Kidney glomerular epithelial cell (primary cell): ENCODE measurements at places on chromosomes 2 and 18.

GRCh38 chr2:1286929-1287328 is 126.3 kb upstream of the TPO start:
- peak; percentile 12 for DNase-seq

GRCh38 chr2:232417489-232417888 is 10.8 kb downstream of the ALPG start:
- DNase-seq, result no peak

DNA sequence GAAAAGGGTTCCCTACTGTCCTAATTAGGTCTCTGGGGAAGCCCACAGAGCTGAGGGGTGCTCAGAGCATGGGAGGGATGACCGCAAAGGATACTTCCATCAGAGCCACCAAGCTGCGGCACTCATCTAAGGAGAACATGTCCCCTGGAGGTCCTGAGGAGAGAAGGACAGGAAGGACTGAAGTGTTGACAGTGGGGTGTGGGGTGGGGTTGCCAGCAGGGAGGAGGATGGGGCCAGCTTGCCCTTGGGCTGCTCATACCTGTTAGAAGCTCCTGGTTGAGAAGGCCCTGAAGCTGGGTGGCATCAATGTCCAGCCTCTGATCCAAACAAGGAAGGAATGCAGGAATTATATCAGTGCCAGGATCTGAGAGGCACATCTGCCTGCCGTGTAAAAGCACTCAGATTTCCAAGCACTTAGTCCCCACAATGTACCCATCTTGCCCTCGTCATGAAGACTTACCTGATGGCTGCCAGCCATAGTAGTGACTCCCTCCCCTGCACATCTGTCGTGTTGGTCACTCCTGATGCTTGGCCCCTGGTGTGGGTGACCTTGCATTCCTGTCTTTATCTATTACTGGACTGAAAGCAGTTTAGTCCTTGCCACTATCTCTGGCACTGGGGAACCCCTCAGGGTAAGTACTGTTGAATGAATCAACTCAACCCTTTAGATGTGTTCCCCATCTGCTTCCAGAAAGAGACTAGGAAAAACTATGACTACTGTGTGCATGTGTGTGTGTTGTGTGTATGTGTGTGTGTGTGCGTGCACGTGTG is 68.9 kb downstream of the CAPN13 start:
- no peak for DNase-seq

DNA sequence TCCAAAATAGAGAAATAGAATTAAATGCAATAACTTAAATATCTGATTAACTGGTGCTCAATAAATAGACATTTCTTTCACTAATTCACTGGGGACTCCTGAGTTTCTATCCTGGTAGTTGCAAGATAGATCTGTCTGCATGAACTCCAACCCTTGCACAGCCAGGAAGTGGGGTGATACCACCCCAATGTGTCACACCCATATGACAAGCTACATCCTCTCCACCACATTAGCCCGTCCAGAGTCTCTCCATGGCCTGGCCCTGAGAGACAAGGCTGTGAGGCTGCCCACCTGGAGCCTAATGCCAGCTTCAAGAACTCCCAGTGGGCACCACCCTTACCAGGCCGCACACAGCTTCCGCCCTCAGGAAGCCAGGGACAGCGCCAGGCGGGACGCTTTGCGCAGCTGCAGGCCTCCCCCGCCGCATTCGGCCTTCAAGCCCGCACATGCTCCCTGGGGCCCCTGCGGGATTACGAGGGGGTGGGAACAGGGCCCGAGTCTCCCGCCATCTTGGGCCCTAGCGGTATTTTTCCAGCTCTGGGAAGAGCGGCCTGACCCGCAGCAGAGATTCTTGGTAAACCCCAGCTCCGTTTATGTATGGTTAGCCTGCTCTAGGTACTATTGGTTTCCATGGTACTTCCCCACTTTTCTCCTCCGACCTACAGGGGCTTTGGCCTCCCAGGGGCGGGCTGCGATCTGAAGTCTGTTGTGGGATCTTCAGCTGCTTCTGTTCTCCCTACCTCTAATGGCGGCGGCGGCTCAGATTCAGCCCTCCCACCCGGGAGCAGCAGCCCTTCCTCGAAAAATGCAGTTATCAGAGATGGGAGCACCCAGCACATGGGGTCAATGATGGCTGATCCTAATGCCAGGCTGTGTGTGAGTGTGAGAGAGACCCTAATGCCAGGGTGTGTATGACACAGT is at the start of gene TDRD15:
Gene TDRD15, plus strand, starts transcription at position 496 of the 921 bp plus-strand sequence. CDS start 13,500 bp downstream, outside the sequence.
- DNase-seq, result no peak

- DNase-seq, result no peak
These were observed 27.6 kb downstream of the FEZ2 start for GRCh38 chr2:36570416-36570815.

- DNase-seq, result no peak
These were observed 30.2 kb upstream of the FAHD2A start for GRCh38 chr2:95372216-95372829.

GRCh38 chr2:30412047-30412683 is 34.9 kb upstream of the LCLAT1 start:
- no peak for DNase-seq

- peak; percentile 29 for DNase-seq
These were observed at the start of gene OTX1 for GRCh38 chr2:63050334-63051041. Gene OTX1 (plus strand): TSS chr2:63050830. CDS start chr2:63052991, 2,161 bp downstream.

- no peak for DNase-seq
These were observed 249.8 kb downstream of the CYP26B1 start for GRCh38 chr2:71897836-71898235.

GRCh38 chr18:34999756-35000289 is 41.4 kb upstream of the MAPRE2 start:
- peak; percentile 43 for DNase-seq

GRCh38 chr2:9214873-9215272 is 8.3 kb downstream of the ASAP2 start:
- no peak for DNase-seq

GRCh38 chr2:99660616-99661406 is 171.0 kb upstream of the REV1 start:
- DNase-seq, result no peak

- DNase-seq, result peak; percentile 23
These were observed 76.7 kb downstream of the XDH start for GRCh38 chr2:31337860-31338259.

GRCh38 chr2:139790807-139791752 is 1010.9 kb upstream of the NXPH2 start:
- DNase-seq, result peak; percentile 22

- DNase-seq, result no peak
These were observed 77.6 kb downstream of the SMIM21 start for GRCh38 chr18:75349668-75350511.

- DNase-seq, result no peak
These were observed 101.7 kb downstream of the ZFP36L2 start for GRCh38 chr2:43124687-43125057.

GRCh38 chr2:217890445-217890844 is 112.3 kb downstream of the TNS1 start:
- DNase-seq, result peak; percentile 55

DNA sequence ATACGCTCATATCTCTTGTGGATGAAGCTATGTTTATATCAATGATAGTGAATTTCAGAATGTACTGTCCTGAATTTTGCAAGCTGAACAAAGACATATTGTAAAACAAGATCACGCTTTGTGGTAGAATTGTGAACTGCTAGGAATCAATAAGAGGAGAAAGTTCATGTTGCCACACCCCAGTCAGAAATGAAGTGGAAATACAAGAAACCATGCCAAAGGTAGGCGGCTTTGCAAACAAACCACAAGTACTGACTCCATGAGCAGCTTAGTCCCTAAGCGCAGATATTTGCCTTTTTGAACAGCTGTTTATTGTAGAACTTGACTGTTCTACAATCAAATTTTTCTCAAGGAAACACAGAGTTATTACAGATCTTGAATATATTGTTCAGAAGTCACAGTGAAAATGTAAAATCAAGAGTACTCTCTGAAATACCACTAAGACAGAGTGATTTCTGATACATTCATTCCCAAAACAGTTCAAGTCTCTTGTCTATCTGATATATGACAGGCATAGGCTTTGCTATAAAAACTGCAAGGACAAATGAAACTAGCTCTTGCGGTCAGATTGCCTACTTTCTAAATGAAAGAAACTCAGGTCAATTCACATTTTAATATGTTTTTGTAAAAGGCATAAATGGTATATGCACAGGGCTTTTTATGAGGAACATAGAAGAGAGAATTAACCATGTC is 120.9 kb upstream of the CDH19 start:
- no peak for DNase-seq

- DNase-seq, result no peak
These were observed 56.8 kb downstream of the SH3BP4 start for GRCh38 chr2:235008584-235009044.

DNA sequence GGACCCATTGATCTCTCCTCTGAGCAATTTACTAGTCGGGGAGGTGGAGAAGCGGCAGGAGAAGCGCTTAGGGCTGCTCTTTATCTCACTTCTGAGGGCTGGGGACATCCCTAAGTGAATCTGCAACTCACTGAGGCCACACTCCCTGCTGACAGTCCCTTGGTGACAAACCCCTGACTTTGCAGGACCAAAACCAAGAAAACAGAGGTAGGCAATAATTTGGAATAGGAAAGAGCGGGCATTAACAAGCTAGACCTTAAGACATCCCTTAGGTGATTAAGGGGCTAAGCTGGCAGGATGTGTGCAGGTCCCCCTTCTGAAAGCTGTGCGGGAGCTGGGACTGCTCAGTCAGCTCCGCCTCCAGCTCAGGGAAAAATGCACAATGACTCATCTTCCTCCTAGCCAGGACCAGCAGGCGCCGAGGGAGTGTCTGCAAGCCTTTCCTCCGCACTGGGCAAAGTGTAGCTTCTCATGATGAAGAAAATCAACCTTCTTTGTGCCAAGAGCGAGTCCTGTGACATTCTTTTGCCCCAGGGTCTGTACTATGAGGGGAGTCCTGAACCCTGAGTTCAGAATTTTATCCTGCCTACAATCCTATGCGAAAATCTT is 63.3 kb downstream of the BOD1L2 start:
- peak; percentile 77 for DNase-seq

DNA sequence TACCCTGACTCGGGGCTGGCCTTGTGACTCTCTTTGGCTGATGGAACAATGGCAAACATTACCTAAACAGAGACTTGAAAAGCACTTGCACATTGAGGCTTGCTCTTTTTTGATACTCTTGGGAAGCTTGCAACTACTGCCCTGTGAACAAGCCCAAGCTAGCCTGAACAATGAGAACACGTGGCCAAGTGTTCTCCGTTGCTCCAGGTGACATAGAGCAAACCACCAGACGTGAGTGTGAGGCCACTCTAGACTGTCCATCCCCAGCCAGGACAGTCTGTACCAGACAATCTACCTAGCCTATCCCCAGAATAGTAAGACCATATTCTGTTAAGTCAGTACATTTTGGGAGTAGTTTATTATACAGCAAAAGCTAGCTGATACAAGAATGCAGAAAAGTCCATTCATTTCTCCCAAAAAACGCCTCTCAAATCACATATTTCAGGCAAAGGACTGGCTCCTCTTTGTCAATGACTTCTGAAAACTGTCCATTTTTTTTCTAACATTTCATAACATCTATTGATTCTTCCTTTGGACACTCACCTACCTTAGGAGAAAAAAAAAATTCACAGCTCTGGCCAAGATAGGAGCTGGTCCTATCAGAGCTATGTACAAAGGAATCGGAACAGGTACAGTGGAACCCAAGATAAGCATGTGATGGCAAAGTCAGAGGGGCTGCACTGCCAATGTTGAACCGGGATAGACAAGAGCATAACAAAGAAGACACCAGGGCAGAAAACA is 142.1 kb upstream of the PKDCC start:
- DNase-seq, result no peak

GRCh38 chr2:38417745-38418689 is 40.9 kb upstream of the ATL2 start:
- DNase-seq, result peak; percentile 20

- no peak for DNase-seq
These were observed 49.0 kb upstream of the PAIP2B start for GRCh38 chr2:71275939-71276310.

- no peak for DNase-seq
These were observed 17.9 kb downstream of the SPATA3 start for GRCh38 chr2:231013820-231014219.

- no peak for DNase-seq
These were observed 3.0 kb upstream of the IL1A start for GRCh38 chr2:112787294-112787693.

DNA sequence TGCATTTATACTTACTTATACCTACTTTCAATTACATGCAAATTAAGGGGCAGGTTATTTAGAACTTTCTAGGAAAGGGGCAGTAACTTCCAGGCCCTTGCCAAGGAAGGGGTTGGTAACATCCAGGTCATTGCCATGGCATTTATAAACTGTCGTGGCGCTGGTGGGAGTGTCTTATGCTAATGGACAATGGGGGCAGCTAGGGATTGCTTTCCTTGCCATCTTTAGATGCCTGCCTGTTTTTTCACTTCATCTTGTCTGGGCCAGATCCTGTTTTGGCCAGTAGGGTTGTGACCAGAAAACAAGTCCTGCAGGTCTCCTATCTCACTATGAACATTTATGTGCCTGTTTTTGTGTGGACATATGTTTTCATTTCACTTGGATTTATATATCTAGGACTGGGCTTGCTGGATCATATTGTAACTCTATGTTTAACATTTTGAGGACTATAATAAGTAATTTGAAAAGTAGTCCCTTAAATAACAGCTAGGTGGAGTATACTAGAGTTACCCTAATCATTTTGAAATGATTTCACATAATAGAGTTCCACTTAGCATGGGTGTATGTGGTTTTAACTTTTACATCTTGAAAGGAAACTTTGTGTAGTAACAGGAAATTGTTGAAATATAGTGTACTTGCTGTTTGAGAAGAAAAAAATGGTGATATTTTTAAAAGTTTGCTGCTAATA is 56.1 kb downstream of the LCLAT1 start:
- no peak for DNase-seq

GRCh38 chr2:242052421-242052820 is 182.9 kb downstream of the RTP5 start:
- DNase-seq, result no peak

DNA sequence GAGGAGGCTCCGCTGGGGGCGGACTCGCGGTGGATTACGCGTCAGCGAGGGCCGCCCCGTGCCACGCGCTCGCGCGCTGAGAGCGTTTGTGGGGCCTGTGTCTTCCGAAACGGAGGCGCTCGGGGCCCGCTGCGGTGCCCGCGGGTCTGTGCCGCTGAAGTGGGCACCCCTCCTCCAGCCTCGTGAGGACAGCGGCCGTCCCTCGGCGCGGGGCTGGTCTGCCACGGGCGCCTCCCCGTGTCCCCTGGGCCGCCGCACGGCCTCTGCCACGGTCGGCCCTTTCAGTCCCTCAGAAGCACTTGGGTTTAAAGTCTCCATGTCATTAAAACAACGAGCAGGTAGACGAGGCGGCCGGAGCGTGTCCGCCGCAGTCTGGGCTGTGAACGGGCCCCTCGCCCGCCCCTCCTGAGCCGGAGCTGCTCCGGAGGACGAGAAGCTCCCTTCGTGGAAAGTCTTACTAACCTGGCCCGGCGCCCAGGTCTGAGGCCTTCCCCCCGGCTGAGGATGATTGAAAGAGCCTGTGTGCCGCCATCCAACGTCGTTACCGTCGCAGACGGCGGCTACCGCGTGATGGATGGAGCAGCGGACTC is 97.6 kb downstream of the NFATC1 start:
- no peak for DNase-seq
